ENCODE measurements at places on chromosomes 6 and 20. TPM values are rescaled to one million over a fixed set of nuclear protein-coding genes. Genes with fewer than 3 reads are reported as not detected.

- no peak for DNase-seq
- H3K36me3 ChIP-seq, result peaks cover 64% of the 10 kb centered on the region
- no peak overlapping the region for H3K27ac ChIP-seq
- H3K4me1 ChIP-seq, result peaks cover 8% of the 10 kb centered on the region
- no peak overlapping the region for H3K4me3 ChIP-seq
Observed at GRCh38 chr20:47243532-47244305, 112.8 kb downstream of the ZMYND8 start.

DNA sequence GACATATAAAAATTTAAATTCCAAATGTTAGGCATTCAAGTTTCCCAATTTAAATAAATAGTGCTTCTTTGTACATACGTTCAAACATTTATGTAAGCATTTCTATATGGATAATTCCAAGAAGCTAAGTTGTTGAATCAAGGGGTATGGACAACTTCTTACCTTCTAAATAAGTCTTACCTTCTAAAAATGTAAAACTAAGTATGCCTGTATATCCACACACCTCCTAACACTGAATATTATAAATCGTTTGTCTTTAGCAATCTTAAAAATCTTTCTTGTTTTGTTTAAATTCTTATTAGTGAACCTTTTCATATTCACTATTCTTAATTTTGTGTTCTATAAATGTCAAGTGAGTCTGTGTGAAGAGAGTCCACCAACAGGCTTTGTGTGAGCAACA, 2.5 kb upstream of the ZSCAN16 start:
- H3K4me3 ChIP-seq, result no peak overlapping the region
- peaks cover 18% of the 10 kb centered on the region for H3K36me3 ChIP-seq
- H3K27ac ChIP-seq, result no peak overlapping the region
- DNase-seq, result no peak
- no peaks in the 10 kb centered on the region for H3K27me3 ChIP-seq

GRCh38 chr6:129114636-129115391, 231.9 kb downstream of the LAMA2 start:
- H3K4me3 ChIP-seq, result no peak overlapping the region
- no peaks in the 10 kb centered on the region for H3K4me1 ChIP-seq
- DNase-seq, result no peak
- no peak overlapping the region for H3K27ac ChIP-seq
- no peaks in the 10 kb centered on the region for H3K27me3 ChIP-seq

- no peak overlapping the region for H3K27ac ChIP-seq
- H3K36me3 ChIP-seq, result no peaks in the 10 kb centered on the region
- no peaks in the 10 kb centered on the region for H3K27me3 ChIP-seq
- H3K4me3 ChIP-seq, result no peak overlapping the region
Observed at GRCh38 chr6:46626228-46626909, 26.2 kb downstream of the CYP39A1 start.

GRCh38 chr20:60446267-60447111, 488.3 kb downstream of the CDH26 start:
- no peak overlapping the region for H3K27ac ChIP-seq
- H3K4me3 ChIP-seq, result no peak overlapping the region
- H3K27me3 ChIP-seq, result no peaks in the 10 kb centered on the region
- no peak for DNase-seq
- no peaks in the 10 kb centered on the region for H3K36me3 ChIP-seq

DNA sequence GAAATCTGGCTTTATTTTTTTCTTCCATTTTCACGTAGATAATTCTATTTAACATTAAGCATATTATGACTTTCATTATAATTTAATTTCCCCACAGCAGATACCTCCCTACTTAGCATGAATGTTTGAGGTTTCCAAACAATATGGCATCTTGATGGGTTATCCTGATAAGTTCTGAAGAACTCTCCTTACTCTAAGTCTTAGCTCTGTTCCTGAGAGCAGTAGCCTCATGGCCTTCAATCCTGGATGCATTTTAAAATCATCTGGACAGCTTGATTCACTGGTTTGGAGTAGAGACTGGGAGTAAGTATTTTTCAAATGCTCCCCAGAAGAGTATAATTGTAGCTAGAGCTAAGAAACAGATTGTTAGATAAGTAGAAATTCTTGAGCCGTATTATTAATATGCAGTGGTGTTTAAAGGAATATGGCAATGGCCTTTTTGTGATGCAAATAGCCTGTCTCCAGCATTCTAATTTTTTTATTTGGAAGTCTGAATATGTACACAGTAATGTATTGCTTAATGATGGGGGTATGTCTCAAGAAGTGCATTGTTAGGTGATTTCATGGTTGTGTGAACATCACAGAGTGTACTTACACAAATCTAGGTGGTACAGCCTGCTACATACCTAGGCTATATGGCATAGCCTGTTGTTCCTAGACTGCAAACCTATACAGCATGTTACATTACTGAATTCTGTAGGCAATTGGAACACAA, 110.5 kb upstream of the EEF1E1 start:
- no peaks in the 10 kb centered on the region for H3K36me3 ChIP-seq
- no peaks in the 10 kb centered on the region for H3K4me1 ChIP-seq
- no peak overlapping the region for H3K4me3 ChIP-seq
- H3K27me3 ChIP-seq, result no peaks in the 10 kb centered on the region
- no peak for DNase-seq

- H3K4me1 ChIP-seq, result peaks cover 50% of the 10 kb centered on the region
- no peaks in the 10 kb centered on the region for H3K27me3 ChIP-seq
- H3K36me3 ChIP-seq, result no peaks in the 10 kb centered on the region
- H3K4me3 ChIP-seq, result peak overlapping the region; percentile 49
- peak overlapping the region; percentile 87 for H3K27ac ChIP-seq
Observed at GRCh38 chr20:56414842-56415765, 3.0 kb downstream of the CASS4 start.

DNA sequence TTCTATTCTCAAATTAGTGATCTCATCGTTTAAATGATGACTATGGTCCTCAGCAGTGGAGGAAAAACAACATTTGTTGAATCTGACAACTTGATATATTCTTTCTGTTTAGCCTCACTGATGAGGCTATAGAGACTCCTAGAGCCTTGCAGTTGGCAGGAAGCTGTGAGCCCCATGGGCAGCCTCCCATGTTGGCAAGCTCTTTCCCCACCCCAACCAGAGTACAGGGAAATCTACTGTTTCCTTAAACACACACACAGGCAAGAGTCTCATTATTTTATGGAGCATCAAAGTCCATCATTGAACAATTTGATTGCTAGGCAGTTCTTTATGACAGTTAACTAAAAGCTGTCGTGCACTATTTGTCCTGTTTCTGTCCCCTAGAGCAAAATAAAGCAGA, 498.2 kb upstream of the CITED2 start:
- H3K4me1 ChIP-seq, result no peaks in the 10 kb centered on the region
- no peak overlapping the region for H3K4me3 ChIP-seq
- H3K27me3 ChIP-seq, result no peaks in the 10 kb centered on the region
- no peaks in the 10 kb centered on the region for H3K36me3 ChIP-seq
- H3K27ac ChIP-seq, result no peak overlapping the region

GRCh38 chr6:100801036-100801435, 80.1 kb downstream of the ASCC3 start:
- DNase-seq, result no peak
- H3K27ac ChIP-seq, result no peak overlapping the region
- no peaks in the 10 kb centered on the region for H3K27me3 ChIP-seq
- peaks cover 20% of the 10 kb centered on the region for H3K36me3 ChIP-seq

DNA sequence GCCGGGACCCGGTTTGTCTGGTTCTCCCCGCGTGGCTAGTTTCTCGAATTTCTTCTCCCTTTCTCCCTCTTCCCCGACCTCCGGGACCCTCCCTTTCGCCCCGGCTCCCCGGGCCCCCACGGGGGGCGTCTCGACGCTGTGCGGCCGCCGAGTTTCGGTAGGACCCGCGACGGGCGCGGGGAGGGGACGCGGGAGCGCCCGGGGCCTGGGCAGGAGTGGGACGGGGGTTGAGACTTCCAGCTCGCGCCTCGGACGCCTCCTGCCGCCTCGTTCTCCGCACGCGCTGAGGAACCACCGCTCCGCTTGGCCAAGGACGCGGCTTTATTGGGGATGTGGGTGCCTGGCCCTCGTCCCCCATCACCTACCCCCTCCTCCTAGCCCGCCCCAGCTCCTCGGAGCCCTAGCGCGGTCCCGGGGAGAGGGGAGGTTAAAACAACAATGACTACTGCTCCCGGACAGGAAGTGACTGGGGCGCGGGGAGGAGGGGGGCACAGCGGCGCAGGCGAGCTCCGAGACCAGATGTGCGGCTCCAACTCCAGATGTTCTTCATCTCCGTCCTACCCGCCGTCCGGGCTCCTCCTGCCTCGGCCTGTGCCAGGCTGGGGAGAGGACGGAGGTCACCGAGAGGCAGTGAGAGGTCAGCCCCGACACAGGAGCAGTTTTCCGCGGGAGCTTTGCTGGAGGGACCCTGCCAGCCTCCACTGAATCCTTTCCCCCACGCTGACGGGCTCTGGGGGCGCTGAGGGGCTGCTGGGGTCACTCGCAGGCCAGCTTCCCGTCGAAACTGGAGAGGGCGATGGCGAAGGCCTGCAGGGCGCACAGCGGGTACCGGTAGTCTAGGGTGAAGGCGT, 917 bp upstream of the TEAD3 start:
- H3K4me3 ChIP-seq, result peak overlapping the region; percentile 66
- H3K27me3 ChIP-seq, result peaks cover 4% of the 10 kb centered on the region
- H3K36me3 ChIP-seq, result no peaks in the 10 kb centered on the region
- peak; percentile 85 for DNase-seq
- peak overlapping the region; percentile 94 for H3K27ac ChIP-seq
- peaks cover 32% of the 10 kb centered on the region for H3K4me1 ChIP-seq

DNA sequence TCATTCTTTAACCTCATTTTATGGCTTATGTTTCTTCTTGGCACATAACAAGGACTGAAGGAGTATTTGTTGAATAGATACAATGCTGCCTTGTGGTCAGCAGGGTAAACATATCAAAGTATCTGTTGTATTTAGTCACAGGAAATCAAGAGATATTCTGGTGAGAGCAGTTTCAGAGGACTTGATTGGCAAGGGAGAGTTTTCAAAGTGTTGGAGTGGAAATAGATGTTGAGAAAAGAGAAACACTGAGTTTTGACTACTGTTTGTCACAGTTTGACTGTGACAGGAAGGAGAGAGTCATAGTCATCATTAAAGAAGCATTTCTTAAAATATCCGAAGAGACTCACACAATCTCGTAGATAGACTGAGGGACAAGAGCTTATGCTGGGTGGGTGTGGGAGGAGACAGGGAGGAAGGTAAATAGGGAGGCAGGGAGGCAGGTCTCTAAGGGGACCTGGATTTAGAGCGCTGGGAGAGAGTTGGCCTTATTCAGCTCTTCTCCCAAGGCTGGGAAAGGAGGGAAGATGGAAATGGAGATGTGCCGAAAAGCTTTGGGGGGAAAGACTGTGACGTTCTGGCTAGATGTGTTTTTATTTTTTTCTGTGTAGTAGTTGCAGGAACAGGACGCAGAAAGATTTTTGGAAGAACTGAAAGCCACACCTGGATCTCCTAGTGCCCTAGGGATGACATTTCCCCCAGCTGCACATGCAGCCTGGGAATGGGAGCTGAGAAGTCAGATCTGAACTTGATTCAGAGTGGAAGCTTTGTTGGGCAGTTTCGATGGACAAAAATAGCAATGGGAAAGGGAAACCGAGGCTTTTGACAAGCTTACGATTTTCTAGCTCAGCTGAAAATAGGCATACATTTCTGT, 65.0 kb upstream of the IFNGR1 start:
- no peaks in the 10 kb centered on the region for H3K36me3 ChIP-seq
- H3K4me1 ChIP-seq, result no peaks in the 10 kb centered on the region
- DNase-seq, result no peak
- H3K4me3 ChIP-seq, result no peak overlapping the region
- no peak overlapping the region for H3K27ac ChIP-seq

DNA sequence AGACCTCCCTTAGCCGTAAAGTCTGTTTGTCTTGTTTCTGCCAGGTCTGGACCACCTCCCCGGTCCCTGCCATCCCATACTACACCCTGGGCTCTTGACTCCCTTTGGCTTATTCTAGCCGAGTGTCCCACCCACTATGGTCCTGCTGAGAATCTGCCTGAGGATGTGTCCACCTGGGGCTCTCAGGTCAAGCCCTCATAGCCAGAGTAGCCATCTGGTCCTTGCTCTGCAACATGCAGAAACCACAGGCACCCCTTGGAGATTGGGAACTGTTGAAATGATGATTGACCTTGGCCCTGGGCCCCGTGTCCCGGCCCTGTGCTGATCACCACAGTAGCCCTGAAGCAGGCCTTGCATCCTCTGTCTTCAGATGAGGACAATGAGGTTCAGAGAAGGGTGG, 44.0 kb downstream of the VSTM2L start:
- DNase-seq, result no peak
- no peaks in the 10 kb centered on the region for H3K36me3 ChIP-seq
- H3K4me3 ChIP-seq, result no peak overlapping the region
- H3K4me1 ChIP-seq, result no peaks in the 10 kb centered on the region
- H3K27ac ChIP-seq, result no peak overlapping the region

PGM3 gene
- 37.3 TPM for total RNA-seq

TMEM244 gene
- total RNA-seq, result not detected

SLC16A10 gene
- total RNA-seq, result 12.3 TPM

NKX2-4 gene
- not detected for total RNA-seq
